ENCODE measurements at places on chromosomes 7 and 10.
A peak's percentile ranks its signal among the peaks of the same experiment; 100 is the strongest.

- no peak for DNase-seq
Observed at GRCh38 chr10:44733501-44734488, 177.3 kb upstream of the TMEM72 start.

- no peak for DNase-seq
Observed at GRCh38 chr7:154304740-154305700, 252.8 kb downstream of the DPP6 start.

GRCh38 chr7:96224685-96225084, 97.2 kb downstream of the SLC25A13 start:
- DNase-seq, result peak; percentile 64

DNA sequence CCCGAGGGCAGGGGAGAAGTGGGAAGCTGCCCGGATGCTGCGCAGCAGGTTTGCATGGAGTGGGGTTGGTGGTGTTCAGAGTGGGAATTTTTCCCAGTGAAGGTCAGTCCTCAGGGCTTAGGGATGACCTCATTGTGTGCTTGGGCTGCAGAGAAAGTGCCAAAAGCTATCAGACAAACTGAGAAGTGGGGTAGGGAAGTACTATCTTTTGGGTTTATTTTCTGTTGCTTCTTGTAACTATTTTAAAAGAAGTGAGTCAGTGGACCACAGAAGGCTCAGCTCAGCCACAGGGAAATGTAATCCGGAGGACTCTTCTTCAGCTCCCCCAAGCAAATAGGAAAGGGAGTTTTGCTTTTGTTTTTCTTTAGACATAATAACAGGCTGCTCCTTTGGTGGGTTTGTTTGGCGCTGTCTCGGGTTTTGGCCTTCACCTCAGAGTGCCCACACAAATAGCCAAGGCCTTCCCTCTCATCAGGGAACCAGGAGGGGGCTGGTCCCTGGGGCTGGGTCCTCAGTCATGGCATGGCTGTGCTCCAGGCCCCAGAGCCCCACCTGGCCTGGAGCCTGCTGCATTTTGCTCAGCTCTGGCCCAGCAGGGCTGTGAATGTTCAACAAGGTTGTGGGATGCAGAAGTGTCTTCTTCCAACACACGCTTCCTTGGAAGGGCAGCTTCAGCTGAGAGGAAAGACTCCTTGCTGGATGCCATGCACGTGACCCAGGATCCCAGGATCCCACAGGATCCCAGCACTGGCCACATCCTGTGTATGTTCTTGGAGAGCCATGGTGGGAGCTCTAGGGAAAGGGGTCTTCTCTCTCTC, 5.4 kb upstream of the FAM170B start:
- DNase-seq, result no peak

- no peak for DNase-seq
Observed at GRCh38 chr10:69633673-69634635, 3.9 kb downstream of the FAM241B start.

- DNase-seq, result no peak
Observed at GRCh38 chr7:116528008-116528789, 3.4 kb downstream of the CAV1 start.

GRCh38 chr10:100751211-100751933, 6.0 kb downstream of the PAX2 start:
- no peak for DNase-seq

DNA sequence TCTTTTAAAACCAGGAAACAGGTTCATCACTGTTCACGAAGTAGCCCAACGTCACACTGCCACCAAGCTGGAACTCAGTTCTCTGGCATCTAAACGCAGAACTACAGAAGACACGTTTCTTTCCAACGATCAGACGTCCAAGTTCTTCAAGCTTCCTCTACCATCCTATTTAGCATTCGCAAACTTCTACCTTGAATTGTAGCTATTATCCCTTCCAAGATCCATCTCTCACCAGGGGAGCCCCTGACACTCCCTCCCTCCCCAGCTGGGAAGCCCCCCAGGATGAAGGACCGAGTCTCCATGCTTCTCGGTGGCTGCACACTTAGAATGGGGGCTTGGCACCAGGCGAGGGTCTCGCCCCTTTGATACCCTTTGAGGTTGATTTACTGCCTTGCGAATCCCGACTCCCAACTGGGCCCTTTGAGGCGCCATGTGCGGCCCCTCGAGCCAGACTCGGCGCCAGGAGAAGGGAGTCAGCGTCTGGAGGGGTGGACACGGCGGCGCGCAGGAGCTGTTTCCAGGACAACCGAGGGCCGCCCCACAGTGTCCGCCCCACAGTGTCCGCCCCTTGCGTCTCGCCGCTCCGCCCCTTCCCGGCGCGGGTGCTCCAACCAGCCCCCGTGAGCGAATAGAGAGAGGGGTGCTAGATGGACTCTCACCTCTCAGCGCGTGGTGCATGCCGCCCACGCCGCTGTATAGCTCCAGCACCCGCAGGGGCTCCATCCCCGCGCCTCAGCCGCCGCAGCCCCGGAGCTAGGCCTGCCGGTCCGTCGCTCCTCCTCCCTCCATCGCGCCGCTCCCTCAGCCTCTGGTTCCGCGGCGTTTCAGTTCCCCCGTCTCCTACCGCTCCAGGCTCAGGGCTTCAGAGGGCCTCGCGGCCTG, at the start of gene TRDMT1:
TSS of gene TRDMT1 (minus strand) at position 761 of the 882 bp plus-strand sequence. CDS start at position 723, 38 bp downstream.
- DNase-seq, result peak; percentile 60

- DNase-seq, result no peak
Observed at GRCh38 chr7:4775848-4776623, 613 bp downstream of the AP5Z1 start.

GRCh38 chr10:69879634-69880257, 78.0 kb downstream of the COL13A1 start:
- DNase-seq, result no peak

DNA sequence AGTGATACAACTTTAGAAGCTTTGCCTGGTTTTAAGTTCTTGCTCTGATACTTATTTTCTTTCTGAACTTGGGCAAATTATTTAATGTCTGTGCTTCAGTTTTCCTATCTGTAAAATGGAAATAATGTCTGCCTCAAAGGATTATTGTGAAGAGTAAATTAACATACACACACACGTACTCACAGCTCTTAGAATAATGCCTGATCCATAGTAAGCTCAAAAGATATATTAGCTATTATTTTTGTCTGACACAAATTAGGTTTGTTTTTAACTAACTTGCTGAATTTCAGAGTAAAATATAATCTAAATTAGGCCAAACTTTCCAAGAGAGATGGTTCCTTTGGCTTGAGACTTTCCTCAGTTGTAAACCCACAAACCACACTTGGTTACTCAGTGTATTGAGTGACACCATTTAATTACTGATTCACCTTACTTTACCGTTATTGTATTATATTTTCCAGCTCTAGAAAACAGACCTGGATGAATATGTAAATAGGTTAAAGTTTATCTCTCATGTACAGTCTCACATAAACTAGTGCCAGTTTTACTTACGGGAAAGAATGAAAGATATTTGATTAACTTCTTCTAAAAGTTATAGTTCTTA, 50.4 kb downstream of the VTI1A start:
- DNase-seq, result no peak

GRCh38 chr7:43533801-43534479, 49.0 kb upstream of the STK17A start:
- DNase-seq, result no peak

GRCh38 chr10:69043931-69044531, 43.9 kb upstream of the SRGN start:
- DNase-seq, result no peak

DNA sequence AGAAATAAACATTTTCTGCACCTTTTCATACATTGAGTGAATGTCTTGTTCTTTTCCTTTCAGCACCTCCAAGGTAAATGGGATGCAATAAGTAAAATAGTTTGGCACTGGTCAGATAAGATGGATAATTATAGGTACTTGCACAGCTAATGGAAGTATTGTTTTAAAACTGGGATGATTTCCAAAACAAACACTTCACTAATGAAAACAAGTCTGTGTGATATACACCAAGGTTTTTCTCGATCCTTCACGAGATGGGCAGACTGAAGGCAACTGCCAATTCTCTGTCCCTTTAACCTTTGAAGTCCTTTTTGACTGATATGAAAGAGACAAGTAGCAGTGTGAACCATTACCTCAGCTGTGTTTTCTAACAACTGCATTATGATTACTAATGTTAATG, 423.8 kb downstream of the GFRA1 start:
- no peak for DNase-seq

GRCh38 chr10:107589081-107589480, 424.6 kb upstream of the SORCS1 start:
- DNase-seq, result no peak

- DNase-seq, result no peak
Observed at GRCh38 chr7:100706672-100707311, 871 bp downstream of the POP7 start.

DNA sequence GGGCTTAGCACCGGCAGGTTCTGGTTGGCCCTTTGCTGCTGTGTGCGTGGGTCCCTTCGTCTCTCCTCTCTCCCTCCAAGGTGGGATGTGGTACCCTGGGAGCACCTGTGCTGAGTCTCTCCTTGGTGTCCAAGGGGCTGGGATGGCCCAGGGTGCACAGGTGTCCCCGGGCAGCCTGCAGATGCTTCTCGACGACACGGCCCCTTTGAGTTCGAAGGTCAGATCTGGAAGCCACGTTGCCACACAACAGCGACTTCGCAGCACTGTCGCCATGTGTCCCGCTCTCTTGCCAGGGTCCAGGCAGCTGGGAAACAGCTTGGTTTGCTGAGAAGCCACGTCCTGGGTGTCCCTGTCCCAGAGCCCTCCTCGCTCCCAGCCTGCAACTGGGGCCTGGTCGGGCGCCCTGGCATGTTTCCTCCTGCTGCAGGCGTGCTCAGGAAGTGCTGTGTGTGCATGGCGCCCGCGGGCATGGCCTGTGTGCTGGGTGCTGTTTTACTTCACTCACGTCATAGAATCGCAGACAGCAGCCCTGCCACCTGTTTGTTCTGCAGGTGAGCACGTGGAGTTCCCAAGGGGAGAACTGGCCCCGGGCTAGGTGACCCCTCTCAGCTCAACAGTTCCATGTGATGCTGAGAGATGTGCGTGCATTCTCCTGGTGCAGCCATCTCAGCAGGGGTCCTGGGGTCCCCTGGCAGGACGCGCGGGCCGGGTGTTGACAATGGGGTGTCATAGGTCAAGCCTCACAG, 70.9 kb downstream of the DNAJB6 start:
- no peak for DNase-seq

GRCh38 chr10:132973903-132974241, 31.5 kb upstream of the CFAP46 start:
- no peak for DNase-seq

- DNase-seq, result peak; percentile 84
Observed at GRCh38 chr10:110864662-110865140, 7.0 kb upstream of the PDCD4 start.

GRCh38 chr10:130558746-130559546, 422.8 kb downstream of the GLRX3 start:
- no peak for DNase-seq

DNA sequence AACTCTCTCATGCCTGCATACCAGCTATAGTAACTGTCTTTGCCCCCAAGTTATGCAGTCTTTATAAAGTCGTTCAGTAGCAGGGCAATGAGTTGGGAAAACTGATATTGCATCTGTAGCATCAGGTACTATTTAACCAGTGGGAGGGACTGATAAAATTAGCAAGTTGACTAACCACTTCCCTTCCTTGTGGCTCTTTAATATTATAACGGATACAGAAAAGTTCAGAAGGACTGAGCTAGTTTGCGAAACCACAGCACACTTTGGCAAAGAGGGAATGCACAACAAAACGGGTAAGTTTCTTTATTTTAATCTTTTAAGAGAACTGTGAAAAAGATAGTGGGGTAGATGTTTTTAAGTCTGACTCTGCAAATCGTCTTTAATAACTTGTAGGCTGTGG, 205.3 kb upstream of the HDAC9 start:
- peak; percentile 12 for DNase-seq

- peak; percentile 80 for DNase-seq
Observed at GRCh38 chr7:75614401-75614800, 122.3 kb downstream of the SPDYE5 start.
